ENCODE measurements at places on chromosomes 12 and 14.

DNA sequence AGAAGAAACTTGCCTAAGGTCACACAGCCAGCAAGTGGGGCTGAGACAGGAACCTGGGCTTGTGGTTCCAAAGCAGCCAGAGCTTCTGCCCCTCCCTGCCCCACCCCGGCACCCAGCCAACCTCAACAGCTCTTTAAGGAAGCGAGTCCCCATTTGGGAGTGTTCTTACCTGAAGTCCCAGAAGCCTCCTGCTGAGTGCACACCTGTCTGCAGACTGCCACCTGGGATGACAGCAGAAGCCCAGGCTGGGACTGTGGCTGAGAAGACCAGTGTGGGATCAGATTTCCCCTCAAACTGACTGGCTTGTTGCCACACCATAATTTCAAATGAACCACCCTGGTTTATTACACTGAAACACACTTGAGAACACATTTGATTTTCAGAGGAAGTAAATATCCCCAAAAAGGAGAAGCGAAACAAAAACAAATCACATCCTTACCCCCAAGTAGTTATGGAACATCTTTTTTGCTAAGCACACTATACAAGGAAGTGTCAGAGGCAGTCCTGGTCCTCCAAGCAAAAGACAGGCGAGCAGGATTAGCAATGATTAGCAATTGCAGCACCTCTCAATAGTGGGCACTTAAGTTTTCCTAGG, 6.3 kb upstream of the RIN3 start:
- DNase-seq: no peak

- DNase-seq: no peak
Observed at GRCh38 chr12:88633312-88633711, 53.0 kb upstream of the KITLG start.

GRCh38 chr14:24612196-24612595, 2.7 kb upstream of the GZMH start:
- no peak for DNase-seq

DNA sequence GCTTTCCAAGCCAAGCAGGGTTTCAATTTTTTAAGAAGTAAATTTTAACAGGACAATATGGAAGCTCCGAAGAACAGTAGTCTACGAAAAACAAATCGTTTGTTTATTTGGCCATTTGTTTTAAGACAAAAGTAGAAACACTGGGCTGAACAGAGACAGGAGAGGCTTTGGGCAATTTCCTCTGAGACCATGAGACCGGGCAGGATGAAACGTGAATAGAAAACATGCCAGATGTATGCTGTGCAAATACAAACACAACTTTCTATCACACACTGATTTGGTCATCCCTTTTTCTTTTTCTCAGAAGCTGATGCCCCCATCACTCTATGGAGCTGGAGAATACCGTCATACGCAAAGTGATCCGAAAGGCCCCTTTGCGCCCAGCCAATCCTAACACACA, 1111.1 kb downstream of the BCL11B start:
- no peak for DNase-seq

DNA sequence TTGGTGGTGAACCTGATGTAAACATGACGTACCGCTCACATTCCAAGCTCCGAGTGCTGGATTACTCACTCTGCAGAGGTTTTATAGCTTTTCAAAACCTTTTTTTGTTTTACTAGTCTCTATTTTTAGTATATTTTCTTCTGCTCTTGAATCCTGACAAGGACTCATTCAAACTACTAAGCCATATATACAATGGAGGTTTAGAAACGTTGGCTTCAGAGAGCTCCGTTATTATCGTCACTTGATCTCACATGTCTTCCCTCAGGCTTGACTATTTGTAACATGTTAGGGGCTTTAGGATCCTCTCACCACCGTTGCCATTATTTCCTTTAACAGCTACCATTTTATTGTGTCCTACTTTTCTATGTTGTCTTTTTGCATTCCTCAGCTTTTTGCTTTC, 1321.5 kb upstream of the FLRT2 start:
- DNase-seq: no peak

All from glomerular endothelial cell (primary cell).